Putamen (tissue), 1 donor: ENCODE measurements at places on chromosomes 5 and 9.

- DNase-seq: no peak
Observed at GRCh38 chr5:172740428-172741205, 30.4 kb downstream of the DUSP1 start.

GRCh38 chr9:4048441-4048840 is 251.4 kb downstream of the GLIS3 start:
- DNase-seq: no peak

DNA sequence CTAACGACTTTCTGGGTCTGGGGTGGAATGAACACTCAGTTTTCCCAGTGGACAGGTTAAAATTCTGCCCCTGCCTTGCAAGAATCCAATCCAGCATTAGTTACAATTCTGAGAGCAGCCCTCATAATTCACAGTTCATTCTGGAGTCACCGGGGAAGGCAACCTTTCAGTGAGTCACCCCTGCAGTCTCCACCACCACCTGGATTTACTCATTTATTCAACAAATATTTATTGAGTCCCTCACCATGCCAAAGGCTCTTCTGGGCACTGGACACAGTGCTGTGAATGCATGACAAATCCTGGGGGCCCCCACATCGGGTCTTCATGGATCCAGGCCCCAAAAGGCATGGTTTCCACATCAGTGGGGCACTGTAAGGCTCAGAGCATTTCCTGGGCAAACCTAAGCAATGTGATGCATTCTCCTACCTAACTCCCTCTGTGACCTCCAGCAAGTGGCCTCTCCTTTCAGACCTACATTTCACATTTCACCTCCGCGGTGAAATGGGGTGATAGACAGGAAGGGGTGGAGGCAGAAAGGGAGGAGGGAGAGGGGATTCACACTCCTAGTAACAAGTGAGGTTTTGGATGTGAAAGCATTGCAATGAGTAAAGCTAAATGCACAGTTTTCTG is 6.4 kb upstream of the MSX2 start:
- no peak for DNase-seq

GRCh38 chr9:132754236-132754635 is 84.0 kb downstream of the GTF3C4 start:
- no peak for DNase-seq

- no peak for DNase-seq
Observed at GRCh38 chr5:14374100-14374499, 207.5 kb upstream of the OTULINL start.

DNA sequence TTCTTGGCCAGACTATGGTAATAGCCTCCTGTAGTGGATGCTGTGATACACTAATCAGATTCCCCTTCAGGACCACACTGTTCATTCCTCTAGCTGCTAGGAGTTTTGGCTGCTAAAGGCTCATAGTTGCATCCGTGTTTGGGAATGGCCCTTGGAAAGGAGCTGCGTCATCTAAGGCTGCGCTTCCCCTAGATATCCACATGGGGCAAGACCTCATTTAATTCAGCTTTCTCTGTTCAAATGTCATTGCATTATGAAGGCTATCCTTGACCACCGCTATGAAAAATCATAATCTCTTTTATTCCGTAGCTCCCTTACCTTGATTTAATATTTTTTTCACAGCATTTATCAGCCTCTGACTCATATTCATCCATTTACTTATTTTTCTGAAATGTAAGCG is 258.3 kb upstream of the NR4A3 start:
- DNase-seq: no peak

DNA sequence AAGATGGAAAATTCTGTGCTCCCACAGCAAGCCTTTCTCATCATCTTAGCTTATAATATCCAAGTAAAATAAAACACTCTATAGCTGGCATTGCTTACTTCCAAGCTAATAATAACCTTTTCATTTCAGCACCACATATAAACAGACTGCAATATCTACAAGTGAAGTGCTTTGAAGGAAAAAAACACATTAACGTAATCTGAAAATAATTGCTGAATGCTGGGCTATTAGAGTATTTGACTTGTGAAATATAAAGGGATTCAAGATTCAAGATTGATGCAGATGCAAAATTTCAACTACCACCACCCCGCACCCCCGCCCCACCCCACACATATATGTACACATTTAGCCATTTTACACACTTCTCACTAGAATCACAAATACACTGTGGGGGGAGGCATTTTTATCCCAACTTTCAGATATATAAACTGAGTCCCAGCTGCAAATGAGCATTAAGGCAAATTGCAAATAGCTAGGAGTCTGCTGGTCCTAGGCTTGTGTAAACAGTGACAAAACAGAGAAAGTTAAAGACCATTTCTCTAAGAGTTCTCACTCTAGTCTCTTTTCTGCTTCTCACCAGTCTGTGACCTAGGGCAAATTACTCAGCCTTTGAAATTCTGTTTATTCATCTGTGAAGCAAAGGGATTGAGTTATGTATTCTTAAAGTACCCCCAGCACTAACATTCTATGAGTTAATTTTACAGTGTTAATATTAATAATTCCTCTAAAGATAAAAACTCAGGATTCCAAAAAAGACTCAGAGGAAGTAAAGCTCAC is 489.4 kb downstream of the PRELID2 start:
- no peak for DNase-seq

GRCh38 chr9:132546148-132547051 is 36.0 kb upstream of the BARHL1 start:
- DNase-seq: no peak

DNA sequence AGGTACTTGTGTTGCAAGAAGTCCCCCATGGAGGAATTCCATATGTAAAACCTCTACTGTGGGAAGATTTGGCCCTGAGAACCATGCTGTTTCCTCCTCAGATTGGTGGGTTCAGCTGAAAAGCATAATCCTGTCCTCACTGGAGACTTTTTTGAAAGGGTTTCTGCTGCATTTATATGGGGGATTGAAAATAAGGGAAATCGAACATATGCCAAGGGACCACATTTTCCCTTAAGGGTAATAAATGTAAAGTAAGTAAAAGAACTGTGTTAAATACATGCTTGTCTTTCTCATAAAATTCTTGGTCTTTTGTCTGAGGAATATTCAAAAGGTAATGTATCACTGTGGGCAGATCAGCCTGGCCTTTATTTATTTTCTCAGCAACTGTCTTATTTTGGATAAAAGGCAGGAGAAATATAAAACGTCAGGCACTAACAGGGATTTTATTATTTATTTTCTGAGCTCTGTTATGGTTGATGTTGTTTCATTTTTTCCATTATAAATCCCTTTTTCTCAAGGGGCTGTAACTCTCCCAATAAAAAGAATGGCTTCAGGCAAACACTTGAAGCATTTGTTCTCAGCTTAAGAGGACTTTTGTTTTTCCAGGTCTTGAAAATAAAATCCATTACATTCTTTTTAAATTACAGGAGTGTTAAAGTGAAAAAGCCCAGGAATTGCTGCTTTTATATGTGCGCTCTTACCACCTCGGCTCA is 131.4 kb downstream of the FGF10 start:
- no peak for DNase-seq

- no peak for DNase-seq
Observed at GRCh38 chr5:101306391-101307137, 403.5 kb upstream of the ST8SIA4 start.

- DNase-seq: no peak
Observed at GRCh38 chr9:69027355-69028097, 8.0 kb upstream of the FXN start.

GRCh38 chr5:147939431-147940114 is 33.2 kb upstream of the C5orf46 start:
- no peak for DNase-seq

- DNase-seq: no peak
Observed at GRCh38 chr5:122154491-122154890, 25.1 kb downstream of the ZNF474 start.

- DNase-seq: no peak
Observed at GRCh38 chr5:123273984-123274383, 149.2 kb downstream of the CEP120 start.

- DNase-seq: no peak
Observed at GRCh38 chr5:51395245-51395644, 12.0 kb downstream of the ISL1 start.

DNA sequence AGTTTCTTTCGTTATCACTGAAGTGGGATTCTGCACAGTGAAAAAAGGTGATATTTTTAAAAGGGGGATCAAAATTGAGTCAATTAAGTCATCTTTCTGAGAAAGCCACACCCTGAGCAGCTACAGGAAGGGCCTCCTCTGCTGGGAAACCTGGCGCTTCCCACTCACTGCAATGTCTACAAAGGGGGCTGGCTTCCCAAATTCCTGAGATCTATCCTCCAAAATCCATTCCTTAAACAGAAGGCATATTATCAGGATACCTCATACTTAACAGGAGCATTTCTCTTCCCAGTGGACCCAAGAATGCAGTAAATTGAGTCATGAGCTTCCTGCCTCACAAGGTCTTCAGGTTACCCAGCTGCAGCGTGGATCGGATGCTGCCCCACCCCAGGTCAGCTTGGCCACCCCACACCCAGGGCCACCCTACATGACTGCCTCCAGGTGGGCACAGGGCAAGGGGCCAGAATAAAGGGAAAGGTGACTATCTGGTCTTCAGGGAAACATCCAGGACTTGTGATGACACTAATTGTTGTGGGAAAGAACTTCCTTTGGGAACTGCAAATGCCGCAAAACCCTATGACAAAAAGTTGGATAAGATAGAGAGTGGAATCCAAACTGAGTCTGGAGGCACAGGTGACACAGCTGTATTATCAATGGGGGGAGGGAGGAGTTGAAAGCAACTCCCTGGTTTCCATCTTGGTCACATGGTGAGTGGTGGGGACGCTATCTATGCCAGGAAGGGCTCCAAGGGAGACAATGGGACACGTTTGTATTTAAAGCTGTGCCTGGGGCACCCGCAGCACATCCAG is 42.3 kb downstream of the ROR2 start:
- DNase-seq: no peak

DNA sequence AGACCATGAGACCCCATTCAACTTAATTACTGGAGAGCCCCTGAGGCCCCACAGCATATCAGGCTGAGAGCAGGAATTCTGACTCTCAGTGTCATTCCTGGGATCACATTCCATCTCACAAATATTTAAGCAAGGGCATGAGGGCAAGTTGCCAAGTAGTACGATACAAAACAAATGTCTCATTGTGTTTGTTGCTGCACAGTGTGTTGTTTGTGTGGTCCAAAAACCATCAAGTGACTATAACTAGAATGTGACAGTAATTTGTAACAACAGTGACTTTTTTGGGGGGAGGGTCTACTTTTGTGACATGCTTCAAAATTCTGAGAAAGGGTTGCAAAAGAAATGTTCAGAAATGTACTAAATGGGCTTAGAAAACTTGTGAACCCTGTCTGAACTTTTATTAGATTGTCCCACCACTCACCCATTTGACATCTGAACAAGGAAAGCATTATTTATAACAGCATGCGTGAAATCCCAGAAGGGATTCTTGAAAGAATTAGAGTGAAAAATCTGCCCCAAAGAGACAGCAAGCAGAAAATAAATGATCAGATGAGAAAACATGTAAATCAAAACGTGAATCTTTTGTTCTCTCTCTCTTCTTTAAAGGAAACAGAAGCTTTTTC is 347.0 kb downstream of the NTRK2 start:
- DNase-seq: peak; percentile 83

GRCh38 chr5:58255970-58256369 is 203.9 kb downstream of the PLK2 start:
- DNase-seq: no peak
